Skin of body (tissue), 3 donors: ENCODE measurements at places on chromosomes 2 and 18. TPM values are rescaled to one million over a fixed set of nuclear protein-coding genes. Genes with fewer than 3 reads are reported as not detected.

DNA sequence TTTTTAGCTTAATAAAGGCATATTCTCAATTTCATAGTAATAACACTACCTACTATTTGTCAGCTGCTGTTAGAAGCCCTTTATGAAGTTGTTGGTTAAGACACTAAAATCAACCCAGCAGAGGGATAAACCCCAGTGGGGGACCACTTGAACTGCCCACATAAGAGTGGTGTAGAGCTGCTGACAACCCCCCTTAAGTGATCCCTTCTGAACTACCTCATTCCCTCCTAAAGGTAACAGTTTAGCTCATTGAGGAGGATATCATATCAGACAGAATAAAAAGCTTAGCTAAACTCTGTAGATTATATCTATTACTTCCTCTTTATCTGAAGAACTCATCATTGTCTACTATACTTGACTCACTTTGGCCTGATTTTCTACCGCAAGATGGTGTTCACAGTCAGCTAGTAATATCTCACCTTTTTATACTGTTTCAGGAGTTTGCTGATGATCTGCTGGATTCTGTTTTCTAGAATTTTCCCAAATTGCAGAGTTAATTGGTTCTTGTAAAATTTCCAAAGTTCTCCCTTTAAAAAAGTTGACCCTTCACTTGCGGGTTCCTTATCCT, 16.2 kb downstream of the GALM start:
- DNase-seq, result no peak

GRCh38 chr2:38353402-38353801, 23.7 kb downstream of the ATL2 start:
- no peak for DNase-seq

DNA sequence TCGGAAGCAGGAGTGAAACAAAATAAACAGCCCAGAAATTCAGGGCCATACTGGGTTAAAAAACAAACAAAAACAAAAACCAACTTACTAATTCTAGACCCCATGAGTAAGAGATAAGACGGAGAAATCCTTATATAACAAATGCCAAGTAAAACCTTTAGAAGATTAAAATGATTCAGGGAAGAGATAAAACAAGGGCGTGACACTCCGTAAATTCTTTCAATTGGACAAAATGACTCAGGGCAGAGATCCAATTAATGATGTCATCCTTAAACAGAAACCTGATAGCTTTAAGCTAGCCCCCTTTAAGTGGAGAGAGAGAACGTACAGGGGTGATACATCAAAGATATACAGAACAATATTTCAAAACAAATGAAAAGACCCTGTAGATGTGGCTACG, 317.4 kb downstream of the NBAS start:
- no peak for DNase-seq

The SERPINB4 gene
- total RNA-seq, result 29.1 TPM

The SAG gene
- total RNA-seq, result not detected

DNA sequence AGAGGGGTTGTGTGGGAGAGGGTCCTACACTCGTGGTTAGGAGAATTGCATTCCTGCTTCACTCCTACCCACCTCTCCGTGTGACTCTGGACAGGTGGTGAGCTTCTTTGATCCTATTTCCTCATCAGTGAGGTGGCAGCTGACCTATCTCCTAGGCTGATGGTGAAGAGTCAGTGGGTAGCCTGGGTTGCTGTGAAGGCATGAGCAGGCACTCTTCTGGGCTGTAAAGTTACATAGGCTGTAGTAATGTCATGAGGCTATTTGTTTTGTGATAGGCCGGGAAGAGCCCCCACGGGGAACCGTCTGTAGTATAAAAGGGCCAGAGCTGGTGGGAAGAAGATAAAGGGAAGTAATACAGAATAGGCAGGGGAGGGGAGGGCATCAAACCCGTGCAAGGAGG, 83.8 kb downstream of the TMEM247 start:
- no peak for DNase-seq

GRCh38 chr2:64623242-64623850, 30.4 kb downstream of the SERTAD2 start:
- no peak for DNase-seq

The GALNT13 gene
- 2.5 TPM for total RNA-seq

DNA sequence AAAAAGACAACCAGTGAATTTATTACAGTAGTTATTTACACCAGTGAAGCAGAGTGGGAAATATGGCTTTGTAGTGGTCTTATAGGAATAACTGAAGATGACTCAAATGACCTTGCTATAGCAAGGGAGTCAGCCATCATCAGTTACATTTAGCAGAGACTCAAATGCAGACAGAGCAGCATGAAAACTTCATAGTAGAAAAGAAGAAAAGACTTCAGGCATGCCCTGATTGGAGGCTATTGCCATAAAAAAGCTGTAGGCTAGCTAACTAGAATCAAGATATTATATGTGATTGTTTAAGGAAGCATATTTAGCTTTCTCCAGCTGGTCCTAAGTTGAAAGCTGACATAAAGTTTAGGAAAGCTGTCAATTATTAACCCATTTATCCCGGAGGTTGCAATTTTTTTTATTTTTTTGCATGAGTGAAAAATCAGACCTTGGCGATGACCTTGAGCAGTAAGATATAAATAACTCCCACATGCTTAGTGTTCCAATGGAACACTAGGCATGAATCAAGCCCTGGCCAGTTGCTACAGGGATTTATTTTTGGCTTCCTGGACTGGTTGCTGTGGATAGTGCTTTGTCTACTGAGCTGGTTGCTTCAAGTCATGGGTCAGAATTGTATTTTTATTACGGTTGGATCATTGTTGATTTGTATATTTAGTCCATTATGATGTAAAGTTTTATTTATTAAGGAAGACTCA, 675.6 kb upstream of the VRK2 start:
- DNase-seq, result no peak

The SFT2D3 gene
- 5.6 TPM for total RNA-seq

DNA sequence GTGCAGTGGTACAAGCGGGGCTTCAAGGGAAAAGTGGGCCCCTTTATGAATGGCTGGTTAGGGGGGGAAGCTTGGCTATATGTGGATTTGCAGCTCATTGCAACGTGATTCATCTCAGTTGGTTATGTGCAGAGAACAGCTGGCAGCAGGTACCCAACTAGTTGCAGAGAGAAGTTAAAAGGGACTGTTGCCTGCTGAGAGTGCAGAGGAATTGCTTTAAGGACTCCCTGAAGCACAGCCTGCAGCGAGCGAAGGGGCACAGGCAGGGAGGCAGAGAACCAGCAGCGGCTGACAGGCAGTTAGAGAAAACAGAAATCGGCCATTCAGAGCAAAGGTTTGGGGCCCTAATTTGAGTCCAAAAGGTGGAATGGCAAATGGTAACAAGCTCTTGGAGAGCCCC, 278.2 kb upstream of the LYPD1 start:
- no peak for DNase-seq

DNA sequence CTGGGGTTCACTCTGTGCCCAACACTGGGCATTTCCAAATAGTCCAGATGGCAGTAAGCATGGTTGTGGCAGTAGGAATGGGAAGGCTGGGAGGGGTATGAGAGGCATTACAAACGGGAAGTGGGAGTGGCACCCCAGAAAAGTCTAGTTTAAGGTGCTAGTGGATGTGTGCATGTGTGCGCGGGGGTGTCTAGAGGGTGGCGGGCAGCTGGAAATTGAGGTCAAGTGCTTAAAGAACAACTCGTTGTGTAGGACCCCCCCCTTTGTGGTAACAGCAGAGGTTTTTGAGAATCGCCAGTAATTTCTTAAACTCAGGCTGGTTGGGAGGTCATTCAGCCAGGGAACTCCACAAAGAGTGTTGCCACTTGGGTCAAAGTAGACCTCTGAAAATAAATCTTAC, 69.9 kb downstream of the RHBDD1 start:
- no peak for DNase-seq

The CCBE1 gene
- total RNA-seq, result 9.3 TPM

The SAP130 gene
- total RNA-seq, result 4.9 TPM

DNA sequence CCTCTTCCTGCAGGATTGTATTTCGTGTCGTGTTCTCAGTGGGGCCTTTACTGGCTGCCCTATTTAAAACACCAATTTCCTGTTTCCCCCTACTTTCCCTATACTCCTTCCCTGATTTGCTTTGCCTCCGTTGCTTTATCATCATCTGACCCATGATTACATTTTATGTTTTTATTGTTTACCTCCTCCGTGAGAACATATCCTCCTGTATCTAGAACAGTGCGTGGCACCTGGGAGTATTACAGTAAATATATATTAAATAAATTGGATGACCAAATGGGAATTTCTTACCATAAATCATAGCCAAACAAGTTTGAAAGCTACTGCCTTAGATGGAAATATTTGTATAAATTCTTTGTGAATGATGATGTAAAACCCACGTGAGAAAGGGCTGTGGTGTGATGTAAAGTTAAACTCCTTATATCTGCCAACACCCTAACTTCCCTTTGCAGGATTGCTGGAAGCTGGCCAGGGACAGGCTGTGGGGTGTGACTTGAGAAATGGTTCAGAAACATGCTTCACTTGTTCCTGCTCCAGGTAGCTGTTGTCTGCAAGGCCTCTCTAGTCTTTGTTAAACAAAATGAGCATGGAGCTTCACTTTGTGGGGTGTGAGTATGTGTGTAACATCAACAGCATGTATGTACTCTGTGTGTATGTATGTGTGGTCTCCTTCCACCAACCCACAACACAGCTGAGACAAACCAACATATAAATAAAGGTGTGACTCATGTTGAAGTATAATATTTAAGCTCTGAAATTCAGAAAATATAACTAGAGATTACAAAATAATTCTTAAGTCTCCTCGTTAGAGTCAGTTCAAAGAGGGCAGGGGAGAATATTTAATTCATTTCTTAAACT, 40.3 kb downstream of the LHCGR start:
- no peak for DNase-seq

DNA sequence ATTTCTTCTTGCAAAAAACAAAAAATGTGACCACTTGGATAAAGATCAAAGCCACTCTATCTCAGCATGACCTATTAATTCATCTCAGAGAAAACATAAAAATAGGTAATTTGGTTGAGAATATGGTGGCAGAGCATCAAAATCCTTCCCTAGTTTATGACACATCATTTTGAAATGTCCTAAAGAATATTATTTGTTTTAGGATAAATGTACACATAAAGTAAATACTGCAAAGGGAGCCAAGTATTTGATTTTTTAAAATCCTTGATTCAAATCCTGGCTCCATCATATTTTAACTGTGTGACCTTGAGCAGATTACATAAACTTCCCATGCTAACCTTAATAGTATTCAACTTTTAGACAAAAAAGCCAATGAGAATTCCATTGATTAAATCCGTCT, 206.6 kb downstream of the CDH2 start:
- DNase-seq, result no peak

The FAM228A gene
- 0.69 TPM for total RNA-seq

- DNase-seq, result no peak
Observed at GRCh38 chr2:97704989-97705388, 8.4 kb upstream of the ZAP70 start.

- DNase-seq, result no peak
Observed at GRCh38 chr18:78643004-78643403, 336.6 kb upstream of the SALL3 start.
